Left ventricle myocardium inferior (tissue), 1 donor: ENCODE measurements at places on chromosomes 7 and 10. TPM values are rescaled to one million over a fixed set of nuclear protein-coding genes. Genes with fewer than 3 reads are reported as not detected.

PAPSS2 gene
- 10.6 TPM for total RNA-seq

GGCT gene
- 18.9 TPM for total RNA-seq

TRPV5 gene
- not detected for total RNA-seq

DNA sequence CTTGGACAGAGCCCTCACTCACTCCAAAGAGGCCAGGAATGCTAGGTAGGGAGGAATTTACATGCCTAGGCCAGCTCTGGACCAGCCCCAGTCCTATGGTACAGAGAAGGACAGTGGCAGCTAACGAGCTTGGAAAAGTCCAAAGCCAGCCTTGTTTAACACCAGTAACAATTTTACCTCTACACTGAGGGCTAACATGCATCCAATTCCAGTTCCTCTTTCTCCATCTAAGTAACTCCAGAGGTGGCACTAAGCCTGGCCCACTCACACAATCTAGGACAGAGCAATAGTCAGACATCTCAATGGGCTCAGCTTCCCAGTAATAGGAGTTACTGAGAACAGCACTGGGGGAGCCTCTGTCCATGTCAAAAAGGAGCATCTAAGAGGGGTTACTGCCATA, 5.7 kb upstream of the LCOR start:
- no peak overlapping the region for H3K4me3 ChIP-seq
- H3K36me3 ChIP-seq, result no peaks in the 10 kb centered on the region
- no peak for DNase-seq
- H3K4me1 ChIP-seq, result peaks cover 19% of the 10 kb centered on the region

DNA sequence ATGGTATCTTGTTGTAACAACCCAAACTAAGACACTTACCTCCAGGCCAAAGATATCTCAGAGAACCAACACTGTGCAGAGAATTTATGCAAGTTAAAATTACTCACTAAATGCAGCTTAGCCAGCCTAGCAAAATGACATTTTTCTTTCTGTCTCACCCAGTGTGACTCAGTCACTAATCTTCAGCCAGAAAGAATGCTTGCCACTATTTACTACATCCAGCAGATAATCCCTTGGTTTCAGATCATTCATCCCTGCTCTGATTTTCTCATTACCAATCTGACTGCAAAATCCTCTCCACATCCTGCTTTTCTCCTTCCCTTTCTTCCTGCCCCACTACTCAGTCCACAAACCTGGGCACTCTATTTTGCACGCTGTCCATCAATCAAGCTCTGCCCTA, 93.5 kb upstream of the NEBL start:
- DNase-seq, result no peak
- H3K4me1 ChIP-seq, result peaks cover 9% of the 10 kb centered on the region
- no peak overlapping the region for H3K4me3 ChIP-seq
- no peaks in the 10 kb centered on the region for H3K36me3 ChIP-seq
- H3K27ac ChIP-seq, result no peak overlapping the region

GRCh38 chr10:33819206-33819605, 484.7 kb upstream of the NRP1 start:
- no peak overlapping the region for H3K27ac ChIP-seq
- no peak for DNase-seq
- no peaks in the 10 kb centered on the region for H3K36me3 ChIP-seq
- peaks cover 12% of the 10 kb centered on the region for H3K4me1 ChIP-seq
- no peaks in the 10 kb centered on the region for H3K27me3 ChIP-seq

DNA sequence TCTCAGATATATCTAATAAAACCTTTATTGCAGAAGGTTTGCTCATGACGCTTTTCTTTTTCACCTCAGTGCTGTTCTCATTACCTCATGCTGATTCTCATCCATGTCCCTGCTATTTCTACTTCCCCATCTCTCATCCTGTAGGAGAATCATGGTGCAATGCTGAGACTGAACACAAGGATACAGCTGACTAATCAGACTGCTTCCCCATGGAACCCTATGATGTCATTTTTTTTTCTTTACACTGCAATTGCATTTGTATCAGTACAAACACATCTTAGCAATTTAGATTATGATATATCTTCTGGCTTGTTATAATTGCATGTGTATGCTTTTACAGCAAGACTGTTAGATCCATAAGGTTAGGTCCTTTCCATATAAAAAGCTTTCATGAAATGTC, 93.7 kb downstream of the SEMA3A start:
- H3K27ac ChIP-seq, result no peak overlapping the region
- no peak overlapping the region for H3K4me3 ChIP-seq
- H3K36me3 ChIP-seq, result no peaks in the 10 kb centered on the region
- no peaks in the 10 kb centered on the region for H3K27me3 ChIP-seq
- no peak for DNase-seq

DNA sequence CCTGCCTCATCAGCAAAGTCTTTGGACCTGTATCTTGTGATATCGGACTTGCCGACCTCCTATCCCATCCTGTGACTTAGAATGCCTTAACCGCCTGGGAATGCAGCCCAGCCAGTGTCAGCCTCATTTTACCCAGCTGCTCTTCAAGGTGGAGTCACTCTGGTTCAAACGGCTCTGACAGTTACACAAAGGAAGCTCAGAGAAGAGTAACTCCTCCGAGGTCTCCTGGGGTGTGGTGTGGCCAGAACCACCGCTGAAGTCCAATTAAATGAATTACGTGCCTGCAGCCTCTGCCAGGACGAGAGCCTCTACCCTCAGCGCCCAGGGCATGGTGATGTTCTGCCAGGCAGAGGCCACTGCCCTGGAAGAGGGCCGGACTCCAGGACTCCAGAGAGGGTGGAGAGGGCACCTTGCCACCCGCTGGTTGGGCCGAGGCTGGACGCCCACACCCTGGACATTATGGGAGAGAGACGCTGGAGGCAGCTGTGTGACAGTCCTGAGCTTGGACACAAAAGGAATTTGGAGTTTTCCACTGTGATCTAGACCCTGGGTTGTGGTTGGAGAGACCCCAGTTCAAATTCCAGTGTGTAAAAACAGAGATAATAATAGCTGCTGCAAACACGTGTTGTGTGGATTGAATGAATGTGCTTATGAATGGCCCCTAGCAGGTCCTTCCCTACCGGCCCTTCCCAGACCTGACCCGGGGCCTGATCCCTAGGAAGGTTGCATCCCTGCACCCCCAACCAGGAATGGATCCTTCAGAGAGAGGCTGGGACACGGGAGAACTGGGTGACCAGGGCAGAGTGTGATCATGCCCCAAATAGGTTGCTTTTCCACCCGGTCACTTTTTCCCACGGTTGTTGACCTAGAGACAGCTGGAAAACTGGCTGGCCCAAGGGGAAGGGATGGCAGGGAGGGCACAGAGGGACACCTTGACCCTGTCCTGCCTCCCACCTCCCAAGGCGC, 37.8 kb upstream of the FZD9 start:
- peak overlapping the region; percentile 55 for H3K4me3 ChIP-seq
- peaks cover 17% of the 10 kb centered on the region for H3K27me3 ChIP-seq
- no peaks in the 10 kb centered on the region for H3K4me1 ChIP-seq

GRCh38 chr7:100157069-100157333, 1.5 kb downstream of the TRAPPC14 start:
- peak overlapping the region; percentile 95 for H3K4me3 ChIP-seq
- DNase-seq, result no peak
- H3K36me3 ChIP-seq, result peaks cover 37% of the 10 kb centered on the region
- no peaks in the 10 kb centered on the region for H3K27me3 ChIP-seq

DNA sequence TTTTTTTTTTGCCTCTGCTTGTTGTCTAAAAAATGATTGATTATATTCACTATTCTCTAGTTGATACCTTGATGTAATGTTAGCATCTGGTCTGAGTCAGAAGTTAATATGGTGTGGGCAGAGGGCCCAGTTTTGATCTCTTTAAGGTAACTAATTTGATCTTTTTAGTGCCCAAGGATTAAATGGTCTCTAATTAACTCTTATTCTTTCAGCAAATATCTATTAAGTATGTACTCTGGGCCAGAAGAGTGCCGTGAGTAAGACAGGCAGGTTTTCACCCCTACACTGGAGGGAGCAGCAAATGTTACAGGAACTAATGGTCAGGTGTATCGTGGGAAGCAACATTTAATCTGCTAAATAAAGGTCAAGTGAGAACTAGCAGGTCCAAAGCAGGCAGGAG, 144.6 kb upstream of the COL1A2 start:
- H3K27ac ChIP-seq, result no peak overlapping the region
- no peak for DNase-seq
- no peaks in the 10 kb centered on the region for H3K27me3 ChIP-seq
- no peak overlapping the region for H3K4me3 ChIP-seq

- no peaks in the 10 kb centered on the region for H3K36me3 ChIP-seq
- H3K27ac ChIP-seq, result no peak overlapping the region
- no peaks in the 10 kb centered on the region for H3K27me3 ChIP-seq
- no peak for DNase-seq
- no peaks in the 10 kb centered on the region for H3K4me1 ChIP-seq
- no peak overlapping the region for H3K4me3 ChIP-seq
Measured at GRCh38 chr10:114811862-114812261, 9.7 kb upstream of the FHIP2A start.

GRCh38 chr10:72893136-72893798, at the start of gene OIT3:
OIT3 (plus strand) TSS chr10:72893739; CDS start chr10:72893799, 60 bp downstream.
- H3K4me3 ChIP-seq, result no peak within 1 kb of the TSS
- no peaks in the 10 kb centered on the region for H3K27me3 ChIP-seq
- H3K36me3 ChIP-seq, result peaks cover under 1% of the 10 kb centered on the region
- no peak within 1 kb of the TSS for H3K27ac ChIP-seq

GRCh38 chr7:47119261-47119865, 462.5 kb downstream of the TNS3 start:
- no peak overlapping the region for H3K27ac ChIP-seq
- no peaks in the 10 kb centered on the region for H3K4me1 ChIP-seq
- H3K36me3 ChIP-seq, result no peaks in the 10 kb centered on the region
- no peak for DNase-seq
- H3K4me3 ChIP-seq, result no peak overlapping the region

- H3K4me1 ChIP-seq, result peaks cover 74% of the 10 kb centered on the region
- H3K36me3 ChIP-seq, result peaks cover 9% of the 10 kb centered on the region
- no peak overlapping the region for H3K4me3 ChIP-seq
- no peak overlapping the region for H3K27ac ChIP-seq
Measured at GRCh38 chr10:17649836-17650235, 5.9 kb downstream of the STAM start.

GRCh38 chr7:25858200-25858524, 293.8 kb upstream of the NFE2L3 start:
- H3K4me3 ChIP-seq, result no peak overlapping the region
- peaks cover 100% of the 10 kb centered on the region for H3K27me3 ChIP-seq
- peaks cover 26% of the 10 kb centered on the region for H3K4me1 ChIP-seq
- no peak overlapping the region for H3K27ac ChIP-seq
- H3K36me3 ChIP-seq, result no peaks in the 10 kb centered on the region
- no peak for DNase-seq
